ENCODE measurements at places on chromosomes 5 and 9.

DNA sequence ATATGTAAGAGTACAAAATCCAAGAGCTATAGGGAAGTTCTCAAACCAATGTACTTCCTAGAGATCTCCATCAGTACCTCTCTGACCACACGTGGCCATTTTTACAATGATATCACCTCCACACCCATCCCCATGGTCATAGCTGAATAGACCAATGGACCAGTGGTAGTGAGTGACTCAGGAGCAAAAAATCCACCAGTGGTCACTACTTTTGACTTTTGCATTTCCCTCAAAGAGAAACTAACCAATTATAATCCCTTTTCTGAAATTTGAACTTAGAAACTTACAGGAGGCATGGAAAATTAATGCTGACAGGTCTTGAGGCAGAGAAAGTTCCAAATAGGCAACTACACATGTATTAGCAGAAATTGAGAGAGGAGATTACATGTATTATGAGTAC, 238.4 kb downstream of the TRPM3 start:
- no peak for DNase-seq

DNA sequence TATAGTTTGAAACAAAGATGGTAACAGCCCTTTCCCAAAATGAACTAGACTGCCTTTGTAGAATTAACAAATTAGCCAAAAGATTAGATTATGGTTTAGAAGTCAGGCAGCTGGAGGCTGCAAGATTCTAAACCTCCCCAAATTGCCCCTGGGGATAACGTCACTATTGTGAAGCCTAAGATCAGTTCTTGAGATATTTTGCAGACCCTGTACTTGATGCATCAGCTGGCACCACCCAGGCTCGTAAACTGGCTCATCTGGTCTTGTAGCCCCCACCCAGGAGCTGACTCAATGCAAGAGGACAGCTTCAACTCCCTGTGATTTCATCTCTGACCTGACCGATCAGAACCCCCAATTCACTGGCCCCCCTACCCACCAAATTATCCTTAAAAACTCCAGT, 4.2 kb upstream of the SOWAHA start:
- no peak for DNase-seq

- DNase-seq = no peak
These were observed 3.3 kb upstream of the GRM6 start for GRCh38 chr5:178998441-178998840.

DNA sequence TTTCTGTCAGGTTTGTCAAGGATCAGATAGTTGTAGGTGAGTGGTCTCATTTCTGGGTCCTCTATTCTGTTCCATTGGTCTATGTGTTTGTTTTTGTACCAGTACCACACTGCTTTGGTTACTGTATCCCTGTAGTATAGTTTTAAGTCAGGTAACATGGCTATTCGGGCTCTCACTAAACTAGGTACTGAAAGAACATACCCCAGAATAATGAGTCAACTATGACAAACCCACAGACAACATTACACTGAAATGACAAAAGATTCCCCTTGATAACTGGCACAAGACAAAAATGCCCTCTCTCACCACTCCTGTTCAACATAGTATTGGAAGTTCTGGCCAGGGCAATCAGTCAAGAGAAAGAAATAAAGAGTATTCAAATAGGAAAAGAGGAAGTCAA, 535.3 kb upstream of the CYLC2 start:
- no peak for DNase-seq

DNA sequence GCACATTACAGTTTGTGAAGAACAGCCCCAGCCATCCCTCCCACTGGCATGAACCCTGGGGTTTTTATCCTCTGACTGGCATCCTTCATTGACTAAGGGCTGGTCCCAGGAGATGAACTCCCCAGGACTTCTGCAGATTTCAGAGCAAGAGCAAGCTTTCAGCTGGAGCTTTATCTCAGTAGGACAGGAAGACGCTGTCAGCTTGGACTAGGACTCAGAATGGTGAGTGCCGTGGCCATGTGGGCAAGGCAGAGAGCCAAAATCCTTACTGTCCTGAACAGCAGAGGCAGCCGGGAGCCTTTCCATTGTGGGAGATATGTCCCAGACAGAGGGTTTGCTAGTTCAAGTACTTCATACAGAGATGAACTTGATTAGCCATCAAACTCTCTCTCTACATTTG, 3.2 kb upstream of the ACOT12 start:
- no peak for DNase-seq

GRCh38 chr5:172561151-172561550, 79.9 kb upstream of the NEURL1B start:
- no peak for DNase-seq

Measured in SK-N-DZ (cell line).